Mesothelial cell of epicardium (in vitro differentiated cells): ENCODE measurements at places on chromosomes 11 and 22. TPM values are rescaled to one million over a fixed set of nuclear protein-coding genes. Genes with fewer than 3 reads are reported as not detected.

GRCh38 chr11:82533628-82534327 is 199.9 kb downstream of the FAM181B start:
- no peak for DNase-seq

GRCh38 chr11:44608991-44609782 is 43.7 kb downstream of the CD82 start:
- DNase-seq = no peak

TSSK2 gene
- not detected in 3 replicates for total RNA-seq

CNTN5 gene
- 13.6 to 18.0 TPM (median 17.7 TPM) in 3 replicates for total RNA-seq
